WERI-Rb-1 (cell line): ENCODE measurements at places on chromosomes 2 and 18.
A peak's percentile ranks its signal among the peaks of the same experiment; 100 is the strongest.

GRCh38 chr2:157777427-157777826 is 98.7 kb downstream of the ACVR1 start:
- DNase-seq: peak; percentile 27

DNA sequence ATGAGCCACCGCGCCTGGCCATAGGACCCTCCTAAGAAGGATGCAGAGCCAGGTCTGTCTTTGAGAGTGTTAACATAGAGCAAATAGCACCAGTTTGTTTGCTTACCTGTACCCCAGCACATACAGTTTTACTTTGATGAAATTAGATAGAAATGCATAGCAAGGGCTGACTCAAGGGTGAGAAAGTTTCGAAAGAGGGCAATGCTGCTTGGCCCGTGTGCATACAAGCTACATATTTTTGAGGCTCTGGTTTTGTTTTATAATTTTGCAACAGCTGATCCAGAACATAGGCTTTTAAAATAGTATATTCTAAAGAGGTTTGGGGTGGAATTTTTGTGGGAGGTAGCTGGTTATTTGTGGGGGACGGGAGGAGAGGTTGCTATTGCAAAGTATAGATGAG is 151.7 kb downstream of the MCFD2 start:
- no peak for DNase-seq

GRCh38 chr2:145638675-145639074 is 1118.8 kb upstream of the ZEB2 start:
- no peak for DNase-seq

DNA sequence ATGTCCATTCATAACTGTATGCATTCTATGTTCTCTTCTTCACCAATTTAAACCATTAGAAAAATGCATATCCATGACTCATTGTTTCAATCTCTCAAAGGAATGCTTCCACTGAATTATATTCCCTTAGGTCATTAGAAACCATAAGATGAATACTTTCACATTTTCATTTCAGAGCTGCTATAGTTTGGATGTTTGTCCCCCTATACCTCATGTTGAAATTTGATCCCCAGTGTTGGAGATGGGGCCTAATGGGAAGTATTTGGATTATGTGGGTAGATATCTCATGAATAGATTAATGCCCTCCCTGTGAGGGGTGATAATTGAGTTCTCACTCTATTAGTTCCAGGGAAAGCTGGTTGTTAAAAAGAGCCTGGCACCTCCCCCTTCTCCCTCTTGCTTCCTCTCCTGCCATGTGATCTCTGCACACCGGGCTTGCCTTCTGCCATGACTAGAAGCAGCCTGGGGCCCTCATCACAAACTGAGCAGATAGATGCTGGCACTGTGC is 35.7 kb downstream of the THUMPD2 start:
- peak; percentile 81 for DNase-seq

GRCh38 chr2:216829533-216829932 is 30.3 kb downstream of the TNP1 start:
- DNase-seq: no peak

- peak; percentile 36 for DNase-seq
Measured at GRCh38 chr2:37738266-37738885, 66.9 kb upstream of the CDC42EP3 start.

DNA sequence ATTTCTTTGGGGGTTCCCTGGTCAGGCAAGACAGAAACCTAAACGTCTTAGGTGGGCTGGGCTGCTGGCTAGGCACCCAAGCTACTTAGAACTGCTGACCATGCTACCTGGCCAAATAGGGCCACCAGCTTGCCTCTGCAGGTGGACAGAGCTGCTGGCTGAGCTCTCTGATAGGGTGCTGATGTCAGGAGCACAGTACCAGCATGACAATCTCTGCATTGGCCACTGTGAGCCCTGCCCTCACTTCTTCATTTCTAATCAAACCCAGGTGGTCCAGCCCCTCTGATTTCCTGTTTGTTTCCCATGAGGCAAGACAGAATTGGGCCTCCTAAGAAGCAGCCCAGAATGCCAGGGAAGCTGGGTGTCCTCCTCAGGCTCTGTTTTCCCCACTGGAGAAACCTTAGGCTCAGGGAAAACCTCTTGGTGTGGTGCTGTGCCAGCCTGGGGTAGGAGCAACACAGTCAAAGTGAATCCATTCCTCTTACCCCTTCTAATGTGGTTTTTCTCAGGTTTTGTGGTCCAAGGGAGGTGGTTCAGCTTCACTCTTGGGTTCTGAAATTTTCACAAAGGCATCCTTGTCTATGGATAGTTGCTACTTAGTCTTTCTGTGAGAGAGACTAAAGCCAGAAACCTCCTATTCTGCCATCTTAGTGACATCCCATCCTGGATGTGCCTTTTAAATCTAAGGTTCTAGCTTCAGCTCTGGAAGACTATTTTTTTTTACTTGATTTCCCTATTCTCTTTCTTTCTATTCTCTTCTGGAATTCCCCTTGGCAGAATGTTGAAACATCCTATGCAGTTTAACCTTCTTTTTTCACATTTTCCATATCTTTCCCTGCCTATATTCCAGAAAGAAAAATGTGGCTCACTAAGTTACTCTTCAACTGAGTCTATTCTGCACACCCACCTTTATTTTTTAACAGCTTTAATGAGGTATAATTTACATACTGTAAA is 15.2 kb downstream of the SP100 start:
- no peak for DNase-seq

DNA sequence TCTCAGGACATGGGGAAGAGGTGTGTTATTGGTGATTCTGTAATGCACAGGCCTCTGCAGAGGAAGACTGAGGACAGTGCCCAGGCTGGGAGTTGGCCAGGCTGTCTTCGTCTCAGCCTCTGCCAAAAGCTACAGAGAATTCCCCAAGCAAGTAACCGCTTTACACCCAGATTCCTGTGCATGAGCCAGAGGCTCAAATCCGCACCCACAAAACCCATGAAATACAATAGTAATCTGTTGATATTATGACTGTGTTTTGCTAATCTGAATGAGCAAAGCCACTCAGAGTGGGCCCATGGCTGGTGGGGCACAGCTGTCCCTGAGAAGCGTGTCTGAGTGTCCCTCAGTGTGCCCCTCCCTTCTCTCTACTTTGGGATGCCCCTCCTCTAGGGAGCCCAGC is 149.5 kb upstream of the PXDN start:
- no peak for DNase-seq

- DNase-seq: no peak
Measured at GRCh38 chr2:118861731-118862130, 14.3 kb upstream of the EN1 start.

DNA sequence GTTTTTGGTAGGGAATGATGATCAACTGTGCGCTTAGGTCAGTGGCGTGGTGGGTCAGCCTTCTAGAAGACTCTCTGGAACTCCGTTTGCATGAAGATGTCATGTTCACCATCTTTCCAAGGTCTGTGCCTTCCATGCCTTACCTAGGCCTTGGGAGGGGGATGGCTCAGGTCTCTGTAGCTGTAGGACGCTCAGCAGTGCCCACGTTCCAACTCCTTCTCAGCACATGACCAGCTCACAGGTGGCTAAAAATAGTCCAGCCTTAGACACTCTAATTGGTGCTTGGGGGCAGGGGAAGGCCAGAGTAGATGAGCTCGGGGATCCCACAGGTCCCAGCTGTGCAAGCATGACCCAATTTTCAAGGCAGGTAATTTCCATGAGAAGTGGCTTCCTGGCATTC is 42.3 kb upstream of the TEX51 start:
- no peak for DNase-seq

GRCh38 chr2:37767046-37767445 is 95.6 kb upstream of the CDC42EP3 start:
- DNase-seq: no peak

DNA sequence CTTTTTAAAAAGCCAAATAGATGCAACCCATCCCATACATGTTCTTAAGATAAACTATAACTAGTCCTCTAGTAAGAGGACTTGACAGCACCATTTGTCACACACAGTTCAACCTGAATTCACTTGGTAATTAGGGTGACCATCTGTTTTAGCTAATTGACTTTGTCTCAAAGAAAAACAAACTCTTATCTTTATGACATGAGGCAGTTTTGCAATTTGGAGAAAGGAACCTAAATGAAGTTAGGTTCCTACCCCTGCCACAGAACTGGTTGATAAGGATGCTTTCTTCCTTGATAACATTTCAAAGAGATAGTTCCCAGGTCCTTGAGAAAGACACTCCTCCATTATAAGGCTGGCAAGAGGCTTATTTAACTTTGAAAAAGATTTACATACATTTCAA is 57.4 kb upstream of the LRRTM1 start:
- peak; percentile 29 for DNase-seq

DNA sequence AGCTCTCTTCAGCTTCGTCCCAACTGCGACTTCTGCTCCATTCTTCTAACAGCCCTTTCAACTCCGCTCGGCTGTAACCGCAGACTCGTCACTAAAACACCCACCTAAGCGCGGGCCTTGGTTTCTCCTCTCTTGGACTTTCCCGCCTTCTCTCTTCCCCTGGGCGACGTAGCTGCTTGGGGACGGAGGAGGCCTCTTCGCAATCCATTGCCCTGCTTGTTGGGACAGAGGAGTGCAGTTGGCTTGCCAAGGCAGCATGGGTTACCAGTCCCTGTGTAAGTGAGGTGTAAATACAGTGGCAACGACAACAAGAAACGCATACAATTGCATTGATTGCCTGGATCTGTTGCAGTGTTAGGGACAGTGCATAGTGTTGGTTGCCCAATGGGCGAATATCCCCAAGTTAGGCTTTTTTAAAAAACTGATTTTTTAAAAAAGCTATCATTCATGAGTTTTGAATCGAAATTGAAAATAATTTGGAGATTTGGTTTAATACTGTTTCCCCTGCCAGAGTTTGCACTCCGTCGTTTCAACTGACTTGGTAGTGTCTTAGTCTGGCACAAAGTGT is 484 bp upstream of the DARS1 start:
- no peak for DNase-seq
